ENCODE measurements at places on chromosomes 4 and X.

- peak; percentile 50 for DNase-seq
Measured at GRCh38 chrX:101759000-101759399, 99.3 kb upstream of the ARMCX2 start.

GRCh38 chrX:129738466-129739308, at the start of gene XPNPEP2:
Gene XPNPEP2, plus strand, starts transcription at chrX:129738979. Its CDS starts 235 bp downstream, at chrX:129739214.
- no peak for DNase-seq

DNA sequence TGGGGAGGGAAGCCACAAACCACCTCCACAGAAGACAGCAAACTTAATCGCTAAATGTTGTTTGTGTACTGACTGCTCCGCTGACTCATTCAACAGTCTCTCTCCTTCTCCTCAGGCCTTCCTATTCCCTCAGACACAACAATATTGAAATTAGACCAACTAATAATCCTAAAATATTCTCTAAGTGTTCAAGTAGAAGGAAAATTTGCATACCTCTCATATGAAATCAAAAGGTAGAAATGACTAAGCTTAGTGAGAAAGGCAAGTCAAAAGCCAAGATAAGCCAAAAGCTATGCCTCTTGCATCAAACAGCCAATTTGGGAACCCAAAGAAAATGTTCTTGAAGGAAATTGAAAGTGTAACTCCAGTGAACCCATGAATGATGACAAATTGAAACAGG, 75.7 kb upstream of the ARHGAP24 start:
- DNase-seq, result no peak

DNA sequence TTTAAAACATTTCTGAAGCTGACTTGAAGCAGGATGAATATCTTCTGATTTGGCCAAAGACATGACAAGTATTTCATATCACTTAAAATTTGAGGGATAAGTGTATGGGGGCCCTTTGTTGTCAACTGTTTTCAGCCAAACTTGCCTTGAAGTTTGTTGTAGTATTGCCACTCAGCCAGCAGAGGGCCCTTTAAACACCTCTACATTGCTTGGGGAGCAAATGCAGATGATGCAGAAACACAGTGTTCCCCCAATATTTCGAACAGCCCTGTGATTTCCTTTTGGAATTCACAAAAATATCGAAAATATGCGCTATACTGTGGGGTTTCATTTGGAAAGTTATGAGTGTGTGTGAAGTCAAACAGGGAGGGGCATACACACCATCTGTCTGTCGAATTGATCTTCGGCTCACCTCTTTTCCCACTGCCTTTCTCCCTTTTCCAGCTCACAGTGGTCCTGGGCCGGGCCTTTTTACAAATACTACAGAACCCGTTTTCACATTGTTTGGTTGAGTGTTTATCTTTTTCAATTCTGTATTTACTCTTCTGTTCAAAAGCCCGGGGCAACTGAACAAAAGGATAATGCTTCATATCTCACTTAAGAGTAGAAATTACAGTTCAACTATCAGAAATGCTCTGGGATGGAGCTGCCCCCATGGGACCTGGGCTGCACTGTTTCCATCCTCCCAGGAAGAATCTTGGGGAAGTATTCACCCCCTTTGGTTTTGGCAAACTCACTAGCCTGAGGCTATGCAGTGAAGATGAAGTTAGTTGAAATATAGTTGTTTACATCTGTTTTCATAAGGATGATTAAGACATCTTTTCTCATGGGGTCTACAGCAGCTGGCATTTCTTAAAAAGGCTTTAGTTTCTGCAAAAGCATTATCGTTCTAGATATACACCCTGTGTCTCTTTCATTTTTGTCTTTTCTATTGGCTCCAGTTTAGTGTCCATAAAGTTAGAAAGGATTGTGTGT, 137.6 kb downstream of the EGF start:
- DNase-seq, result peak; percentile 62

GRCh38 chrX:103554687-103555424, 30.5 kb upstream of the TCEAL4 start:
- DNase-seq, result no peak

- DNase-seq, result peak; percentile 29
Measured at GRCh38 chr4:37066159-37066558, 178.4 kb upstream of the NWD2 start.

DNA sequence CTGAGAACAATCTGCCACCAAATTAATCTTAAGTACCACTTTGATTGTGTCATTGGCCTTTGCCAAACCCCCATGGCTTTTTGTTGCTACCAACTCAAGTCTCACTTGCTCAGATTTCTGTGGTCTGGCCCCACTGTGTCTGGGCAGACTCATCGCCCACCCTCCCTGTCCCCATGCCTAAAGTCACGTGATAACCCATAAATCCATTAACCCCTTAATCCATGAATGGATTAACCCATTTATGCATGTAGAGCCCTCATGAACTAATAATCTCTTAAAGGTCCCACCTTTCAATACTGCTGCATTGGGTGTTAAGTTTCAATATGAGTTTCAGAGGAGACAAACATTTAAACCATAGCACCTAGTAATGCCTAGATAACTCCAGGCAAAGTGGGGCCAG, 78.5 kb upstream of the BLTP1 start:
- DNase-seq, result no peak

- DNase-seq, result peak; percentile 10
Measured at GRCh38 chrX:57227691-57228090, 58.8 kb upstream of the FAAH2 start.

DNA sequence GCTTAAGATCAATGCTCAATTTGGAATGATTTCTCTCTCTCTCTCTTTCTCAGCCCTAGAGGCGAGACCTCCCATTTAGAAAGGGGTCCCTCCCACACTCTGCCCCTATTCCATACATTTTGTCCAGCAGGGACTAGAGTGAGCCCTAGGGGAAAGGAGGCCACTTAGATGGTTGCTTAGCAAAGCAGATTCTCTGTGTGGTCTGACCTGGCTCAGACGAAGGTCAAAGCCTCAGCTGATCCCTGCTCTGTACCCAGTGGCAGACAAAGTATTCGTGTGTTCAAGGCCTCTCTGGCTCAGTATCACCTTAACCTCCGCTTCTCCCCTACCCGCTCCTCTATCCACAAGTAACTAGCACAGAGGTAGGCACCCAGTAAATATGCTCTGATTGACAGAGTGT, 78.4 kb downstream of the HPRT1 start:
- DNase-seq, result no peak

- DNase-seq, result no peak
Measured at GRCh38 chr4:22315628-22316027, 200.2 kb downstream of the ADGRA3 start.

DNA sequence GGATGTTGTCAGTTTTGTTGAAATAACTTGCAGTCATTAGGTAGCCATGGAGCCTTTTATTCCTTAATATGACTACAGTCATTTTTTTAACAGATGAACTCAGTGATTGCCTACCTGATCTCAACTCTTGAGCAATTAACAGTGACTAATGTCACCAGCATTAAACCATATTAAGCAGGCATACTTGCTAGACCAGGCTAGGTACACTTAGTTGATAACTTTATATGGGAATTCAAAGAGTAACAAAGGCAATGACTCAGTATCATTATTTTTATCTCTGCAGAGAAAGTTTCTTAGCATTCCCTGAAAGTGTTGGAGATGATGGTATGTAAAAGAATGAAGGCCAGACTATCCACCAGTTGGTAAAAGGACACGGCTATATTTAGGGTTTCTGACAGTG, at the start of gene C4orf54:
C4orf54 (minus strand) TSS at position 31 of the 400 bp plus-strand sequence. CDS start 3,180 bp downstream, outside the sequence.
- DNase-seq, result no peak

- no peak for DNase-seq
Measured at GRCh38 chrX:3268829-3269228, 77.6 kb downstream of the MXRA5 start.

DNA sequence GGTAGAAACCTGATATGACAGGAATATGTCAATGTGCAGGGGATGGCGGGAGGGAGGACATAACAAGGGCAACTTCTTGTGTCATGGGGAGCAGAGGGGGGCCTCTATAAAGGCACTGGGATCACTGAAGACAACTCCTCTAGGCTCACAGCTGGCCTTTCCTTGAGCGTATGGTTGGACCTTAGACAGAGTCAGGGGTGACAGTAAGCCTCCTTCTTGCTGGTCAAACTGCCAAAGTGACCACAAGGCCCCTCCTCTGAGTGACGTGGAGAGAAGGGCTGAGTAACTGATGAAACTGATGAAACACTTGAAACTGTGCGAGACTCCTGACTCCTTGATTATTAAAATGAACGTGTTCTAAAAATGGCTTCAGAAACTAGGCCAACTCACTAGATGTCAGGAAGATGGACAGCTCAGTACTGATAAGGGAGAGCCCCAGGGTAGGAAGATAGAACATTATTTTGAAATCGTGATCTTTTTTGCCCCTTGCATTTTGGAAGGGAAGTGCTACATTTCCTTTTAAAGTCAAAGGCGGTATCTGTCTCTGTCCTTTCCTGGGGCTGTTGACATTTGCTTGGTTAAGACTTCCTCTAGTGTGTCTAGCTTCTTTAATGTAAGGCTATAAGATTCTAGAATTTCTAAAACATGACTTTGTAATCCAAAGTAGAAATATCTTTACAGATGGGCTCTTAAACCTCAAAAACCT, 1.6 kb downstream of the RAB33A start:
- no peak for DNase-seq

GRCh38 chrX:133215747-133216146, 2.4 kb downstream of the TFDP3 start:
- peak; percentile 59 for DNase-seq

DNA sequence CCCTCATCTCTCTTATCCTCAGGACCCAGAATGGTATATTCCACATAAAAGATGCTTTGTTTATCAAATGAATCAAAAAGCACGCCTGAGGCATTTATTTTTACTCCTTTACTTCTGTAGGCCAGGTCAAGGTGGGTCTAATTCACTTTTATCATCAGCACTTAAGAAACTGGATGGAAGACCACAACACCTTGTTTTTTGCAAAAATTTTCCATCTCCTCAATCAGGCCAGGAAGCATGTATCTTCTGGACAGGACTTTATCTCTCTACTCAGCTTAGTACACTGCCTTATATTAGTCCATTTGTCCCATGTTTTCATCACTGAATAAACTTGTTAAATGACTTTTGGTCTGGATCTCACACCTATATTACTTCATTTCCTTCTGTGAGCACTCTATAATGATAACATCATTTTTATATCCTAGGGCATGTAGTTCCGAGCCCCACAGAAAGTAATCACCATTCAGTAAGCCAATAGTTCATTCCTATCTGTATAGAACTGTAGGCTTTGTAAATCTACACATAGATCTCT, 260.5 kb downstream of the CHIC1 start:
- no peak for DNase-seq

GRCh38 chr4:155855897-155856296, 10.2 kb downstream of the ASIC5 start:
- peak; percentile 30 for DNase-seq

Measured in HT-29 (cell line).